ENCODE measurements at places on chromosomes 2 and 18.
A peak's percentile ranks its signal among the peaks of the same experiment; 100 is the strongest.

DNA sequence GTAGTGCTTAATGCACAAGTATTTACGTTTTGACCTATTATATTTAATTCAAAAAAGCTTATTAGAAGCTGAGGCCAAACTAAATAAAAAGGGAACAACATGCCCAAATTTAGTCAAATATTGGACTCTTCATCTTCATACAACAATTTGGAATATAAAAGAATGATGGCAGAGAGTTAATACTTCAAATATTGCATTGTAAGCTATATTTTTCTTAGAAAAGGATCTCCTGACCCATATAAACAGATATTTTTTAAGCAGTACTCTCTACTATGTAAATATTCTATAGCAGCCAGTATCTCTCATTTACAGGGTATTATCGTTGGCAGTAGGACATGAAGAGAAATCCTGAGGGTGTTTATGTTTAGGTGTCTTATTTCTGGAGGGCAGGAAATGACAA lies 531.2 kb downstream of the NYAP2 start:
- no peak for DNase-seq

DNA sequence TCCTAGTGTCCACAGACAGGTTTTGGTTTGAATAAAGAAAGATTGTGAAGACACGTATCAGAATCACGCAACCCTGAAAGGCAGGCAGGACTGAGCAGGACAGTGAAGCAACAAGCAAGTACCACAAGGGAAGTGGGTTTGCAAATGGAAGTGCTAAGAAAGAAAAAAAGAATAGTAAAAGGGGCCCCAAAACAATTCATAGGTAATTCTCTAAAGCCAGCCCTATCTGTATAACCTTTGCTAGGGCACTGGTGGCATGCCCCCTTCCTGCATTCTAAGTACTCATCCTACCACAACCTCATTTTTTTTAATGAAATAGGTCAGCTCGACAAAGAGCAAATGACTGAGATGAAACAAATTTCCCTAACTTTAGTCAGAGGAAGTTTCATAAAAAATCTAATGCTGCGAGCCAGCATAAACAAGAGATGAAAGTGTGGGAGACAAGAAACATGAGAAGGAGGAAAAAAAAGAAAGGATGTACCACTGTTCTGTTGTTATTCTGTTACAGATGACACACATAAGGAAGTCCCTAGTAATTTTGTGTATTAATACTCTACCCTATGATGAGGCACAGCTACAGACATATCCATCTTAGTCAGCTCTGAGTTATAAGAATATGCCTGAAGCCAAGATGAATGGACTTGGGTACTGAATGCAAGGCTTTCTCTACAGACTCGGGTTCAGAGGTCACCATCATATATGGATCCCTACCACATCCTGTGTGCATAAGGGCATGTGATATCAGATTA lies 32.2 kb downstream of the IKZF2 start:
- no peak for DNase-seq

DNA sequence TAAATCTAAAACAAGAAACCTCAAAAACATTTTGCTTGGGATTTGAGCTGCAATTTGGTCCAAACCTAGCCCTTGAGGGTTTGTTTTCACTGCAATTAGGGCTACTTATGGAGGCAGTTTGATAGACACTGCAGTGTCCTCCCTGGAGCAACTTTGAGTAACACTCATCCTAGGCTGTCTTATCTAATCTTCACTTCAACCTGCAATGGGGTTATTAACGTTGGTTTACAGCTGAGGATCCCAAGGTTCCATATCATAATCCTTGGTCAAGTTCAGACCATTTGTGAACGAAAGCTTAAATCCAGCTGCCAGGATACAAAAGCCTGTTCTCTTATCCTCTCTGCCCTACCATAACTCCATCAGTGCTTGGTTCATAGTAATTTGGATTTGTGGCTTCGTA lies 2.5 kb downstream of the ANXA4 start:
- no peak for DNase-seq

- no peak for DNase-seq
Measured at GRCh38 chr2:212147921-212148513, 390.6 kb downstream of the ERBB4 start.

DNA sequence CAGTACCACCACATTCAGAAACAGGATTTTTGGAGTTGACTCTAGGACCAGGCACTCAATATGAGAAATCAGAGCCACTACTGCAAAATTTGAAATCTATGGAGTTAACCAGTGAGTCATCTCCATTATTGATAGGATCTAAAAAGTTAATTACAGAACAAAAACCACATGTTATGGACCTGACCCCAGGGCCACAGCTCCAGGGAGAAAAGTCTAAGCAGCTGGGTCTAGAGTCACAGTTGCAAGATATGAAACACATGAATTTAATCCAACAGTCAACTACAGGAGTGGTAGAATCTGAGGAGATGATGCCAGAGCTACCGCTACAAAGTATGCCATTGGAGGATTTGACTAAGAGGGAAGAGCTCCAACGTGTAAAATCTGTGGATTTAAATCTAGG lies 13.4 kb upstream of the ZNF512 start:
- DNase-seq = no peak

DNA sequence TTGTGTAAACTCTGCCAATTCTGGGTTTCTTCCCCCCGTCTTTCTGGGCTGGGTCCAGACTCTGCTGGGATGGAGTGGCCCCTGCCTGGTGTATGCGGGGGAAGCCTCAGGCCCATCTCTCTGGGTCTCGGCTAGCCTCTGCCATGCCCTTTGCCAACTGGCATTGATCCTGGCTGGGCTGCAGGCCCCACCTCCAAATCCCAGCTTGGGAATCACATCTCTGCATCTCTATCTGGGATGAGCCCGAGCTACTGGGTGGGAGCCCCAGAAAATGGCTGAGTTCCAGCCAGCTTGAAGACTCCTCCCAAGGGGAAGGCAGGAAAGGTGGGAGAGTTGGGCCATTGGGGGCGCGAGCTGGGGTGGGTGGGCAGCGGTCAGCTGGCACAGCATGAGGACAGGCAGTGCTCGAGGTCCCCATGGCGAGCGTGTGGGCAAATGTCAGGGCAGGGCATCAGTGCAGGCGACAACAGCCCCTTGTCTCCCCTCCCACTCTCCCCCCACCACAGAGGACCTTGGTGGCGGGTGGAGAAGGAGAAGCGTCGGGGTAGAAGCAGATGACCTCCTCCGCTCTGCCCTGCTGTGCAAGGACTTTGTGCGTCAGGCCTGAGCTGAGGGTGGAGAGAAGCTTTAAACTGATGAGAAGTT lies 139.4 kb downstream of the ASB1 start:
- no peak for DNase-seq

DNA sequence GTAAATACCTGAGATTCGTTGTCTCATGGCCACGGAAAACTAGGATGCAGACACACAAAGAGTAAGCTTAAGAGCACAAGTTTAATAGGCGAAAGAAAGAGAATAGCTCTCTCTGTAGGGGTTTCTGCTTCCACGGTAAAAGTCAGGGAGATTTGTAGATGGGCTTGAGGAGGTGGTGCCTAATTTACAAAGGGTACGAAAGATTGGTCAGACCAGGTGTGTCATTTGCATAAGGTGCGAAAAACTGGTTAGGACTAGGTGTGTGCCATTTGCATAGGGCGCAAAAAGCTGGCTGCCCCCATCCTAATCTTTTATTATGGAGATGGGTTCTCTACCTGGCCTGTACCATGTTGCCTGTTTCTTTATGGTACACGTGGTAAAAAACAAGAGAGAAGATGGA lies 170.5 kb upstream of the DOK6 start:
- no peak for DNase-seq

DNA sequence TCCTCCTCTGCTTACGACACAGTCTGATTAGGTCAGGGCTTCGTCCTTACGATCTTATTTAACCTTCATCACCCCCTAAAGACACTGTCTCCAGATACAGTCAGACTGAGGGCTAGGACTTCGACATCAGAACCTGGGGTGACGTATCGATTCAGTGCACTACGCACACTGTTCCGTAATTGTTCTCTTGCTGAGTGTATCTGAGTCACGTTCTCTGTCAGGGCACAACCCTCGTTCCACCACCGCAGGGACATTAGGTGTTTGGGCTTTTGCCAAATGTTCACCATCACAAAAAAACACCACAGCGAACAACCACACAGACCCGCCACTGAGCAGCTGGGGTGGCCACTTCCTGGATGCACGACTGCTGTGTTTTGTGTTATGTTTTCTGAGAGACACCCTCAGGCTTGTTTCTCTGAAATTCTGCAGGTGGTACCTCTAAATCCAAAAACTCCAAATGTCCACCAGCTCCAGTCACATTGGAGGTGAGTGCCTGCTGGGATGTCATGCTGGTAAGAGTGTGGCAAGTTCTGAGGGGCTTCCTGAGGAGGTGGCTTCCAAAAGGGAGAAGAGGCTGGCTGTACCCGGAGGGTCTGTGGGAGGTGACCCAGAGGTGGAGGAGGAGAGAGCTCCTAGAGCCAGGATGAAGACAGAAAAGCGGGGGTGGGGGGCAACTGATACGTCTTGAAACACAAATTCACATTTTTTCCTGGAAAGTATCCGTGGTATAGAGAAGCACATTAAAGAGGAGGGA lies 66.6 kb downstream of the ADNP2 start:
- no peak for DNase-seq

DNA sequence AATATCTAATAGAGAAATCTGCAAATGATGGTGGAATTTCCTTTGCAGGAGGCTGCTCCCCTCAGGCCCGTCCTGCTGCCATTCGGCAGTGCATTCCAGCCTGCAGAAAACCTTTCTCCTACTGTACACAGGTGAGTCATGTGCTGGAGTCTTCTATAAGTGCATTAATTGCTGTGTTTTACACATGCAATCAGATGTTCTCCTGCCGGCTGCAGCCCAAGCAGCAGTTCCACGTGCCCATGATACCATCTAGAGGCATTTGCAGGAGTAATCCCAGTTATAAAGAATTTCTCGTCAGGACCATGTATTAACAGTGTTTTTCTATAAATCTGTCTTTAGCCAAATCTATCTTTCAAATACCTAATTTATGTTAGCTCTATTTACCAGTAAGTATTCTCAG lies 304.7 kb upstream of the HNMT start:
- DNase-seq = no peak

- no peak for DNase-seq
Measured at GRCh38 chr2:98478907-98479306, 34.2 kb downstream of the INPP4A start.

DNA sequence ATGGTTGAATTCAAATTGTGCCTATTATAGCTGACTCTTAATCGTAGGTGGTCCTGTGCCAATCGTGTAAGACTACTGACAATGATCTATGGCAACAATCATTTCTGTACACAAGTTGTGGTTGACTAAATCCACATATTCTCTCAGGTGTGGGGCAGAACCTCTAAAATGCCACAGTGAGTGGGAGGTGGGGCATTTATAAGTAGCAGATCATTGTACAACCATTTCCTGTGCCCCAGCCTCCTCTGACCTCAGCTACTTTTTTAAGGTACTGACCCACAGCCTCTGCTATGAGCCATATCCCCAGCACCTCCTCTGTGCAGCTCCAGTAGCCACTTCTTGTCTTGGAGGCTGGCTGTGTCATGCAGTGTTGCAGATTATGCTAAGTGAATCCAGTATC lies 48.6 kb upstream of the RAPH1 start:
- DNase-seq = peak; percentile 19

- no peak for DNase-seq
Measured at GRCh38 chr2:231047274-231047922, 9.3 kb upstream of the PSMD1 start.

- DNase-seq = no peak
Measured at GRCh38 chr2:158321264-158321663, 135.3 kb downstream of the CCDC148 start.

DNA sequence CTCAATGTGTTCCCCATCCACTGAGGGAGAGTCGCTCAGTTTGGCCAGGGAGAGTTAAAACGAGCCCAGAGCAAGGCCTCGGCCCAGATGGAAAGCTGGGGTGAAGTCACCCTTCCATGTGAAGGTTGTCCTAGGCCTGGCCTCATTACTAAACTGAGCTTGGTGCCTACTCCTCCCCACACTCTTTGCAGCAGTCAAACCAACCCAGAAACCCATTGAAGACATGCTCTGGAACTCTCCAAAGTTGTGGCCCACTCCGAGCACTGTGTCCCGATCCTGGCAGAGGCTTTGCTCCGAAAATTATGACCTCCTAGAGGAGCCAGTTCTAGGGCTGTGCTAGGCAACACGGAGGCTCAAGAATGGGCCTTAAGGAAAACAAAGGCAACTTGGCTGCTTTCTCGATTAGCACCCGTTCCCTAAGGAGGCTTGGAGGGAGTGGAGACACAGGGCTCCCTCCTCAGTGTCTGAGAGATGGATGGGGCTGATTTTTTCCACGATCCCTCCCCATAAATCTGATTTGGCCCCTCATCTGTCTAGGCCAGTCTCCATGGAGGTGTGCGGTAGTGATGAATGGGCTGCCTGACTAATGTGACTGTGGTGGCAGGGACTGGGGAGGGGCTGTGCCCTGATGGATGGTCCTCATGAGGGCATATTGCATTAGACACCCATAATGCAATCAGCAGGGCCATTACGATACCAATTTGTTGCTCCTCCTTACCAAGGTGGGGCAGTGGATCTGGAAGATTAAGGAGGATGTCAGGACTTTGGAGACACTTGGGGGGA lies 11.7 kb upstream of the CYP26B1 start:
- DNase-seq = no peak

GRCh38 chr2:213266421-213266820 lies 17.8 kb upstream of the SPAG16 start:
- no peak for DNase-seq

DNA sequence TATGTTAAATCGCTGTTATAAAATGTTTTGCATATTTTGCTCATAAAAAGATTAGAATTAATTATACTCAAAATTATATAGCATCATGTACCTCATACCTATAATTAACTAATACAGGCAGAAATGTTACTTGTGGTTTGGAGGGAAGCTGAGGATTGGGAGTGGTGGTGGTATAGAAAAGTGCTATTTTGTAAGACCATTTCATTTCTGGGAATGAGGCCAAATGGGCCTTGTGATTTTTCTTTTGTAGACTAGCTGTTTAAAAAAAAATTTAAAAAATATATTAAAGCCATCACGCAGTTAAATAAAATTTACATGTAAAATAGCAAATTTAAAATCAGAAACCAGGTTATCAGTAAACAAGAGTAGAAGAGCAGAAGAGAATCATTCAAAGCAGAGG lies 560.8 kb upstream of the FAM98A start:
- DNase-seq = no peak

DNA sequence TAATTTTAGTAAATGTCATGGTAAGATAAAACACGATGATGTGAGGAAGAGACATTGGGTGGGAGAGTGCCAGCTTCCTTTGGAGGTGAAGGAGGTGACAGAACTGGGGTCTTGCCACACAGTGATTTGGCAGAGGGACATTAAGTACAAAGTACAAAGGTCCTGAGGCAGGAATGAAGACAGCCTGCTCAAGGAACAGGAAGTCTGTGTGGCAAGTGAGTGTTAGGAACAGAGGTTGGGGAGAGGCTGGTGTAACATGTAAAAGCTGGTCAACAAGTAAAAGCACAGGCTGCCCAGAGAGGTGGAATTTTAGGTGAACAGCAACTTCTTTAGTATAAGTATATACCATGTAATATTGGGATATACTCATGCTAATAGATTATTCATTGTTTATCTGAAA lies 73.1 kb downstream of the INPP5D start:
- DNase-seq = no peak

All from activated T-helper 2 cell treated with anti-CD3 and anti-CD28 coated beads, Interferon-gamma antibody, Interleukin-2, Interleukin-4, amounts not matched to agents 10 μg/mL and 5 μg/mL and 100 μg/mL, durations not matched to agents 14 hours and 24 hours and 36 hours (primary cell).